ENCODE measurements at places on chromosomes 13 and 19.

DNA sequence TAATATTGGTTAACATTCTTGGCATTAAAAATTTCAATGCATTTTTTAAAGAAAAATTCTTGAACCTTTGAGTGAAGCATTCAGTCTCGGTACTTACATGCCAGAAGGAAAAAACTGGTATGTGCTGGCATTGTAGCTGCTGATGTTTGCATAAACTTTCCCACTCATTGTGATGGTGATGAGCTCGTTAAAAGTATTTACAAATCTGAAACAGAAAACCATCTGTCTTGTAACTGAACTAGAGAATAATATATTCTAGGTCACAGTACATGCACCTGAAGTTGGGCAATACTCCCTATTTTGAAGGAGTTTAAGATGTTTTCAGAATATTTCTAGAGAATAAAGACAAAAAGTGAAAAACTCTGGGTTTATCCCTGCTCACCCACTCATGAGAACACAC is 64.1 kb downstream of the SLC15A1 start:
- no peak for DNase-seq
- no peaks in the 10 kb centered on the region for H3K4me1 ChIP-seq
- no peaks in the 10 kb centered on the region for H3K36me3 ChIP-seq
- no peak overlapping the region for H3K4me3 ChIP-seq

GRCh38 chr19:28880735-28881401 is 332.1 kb downstream of the UQCRFS1 start:
- DNase-seq, result no peak
- no peaks in the 10 kb centered on the region for H3K27me3 ChIP-seq
- no peaks in the 10 kb centered on the region for H3K36me3 ChIP-seq
- H3K27ac ChIP-seq, result no peak overlapping the region
- no peaks in the 10 kb centered on the region for H3K4me1 ChIP-seq

DNA sequence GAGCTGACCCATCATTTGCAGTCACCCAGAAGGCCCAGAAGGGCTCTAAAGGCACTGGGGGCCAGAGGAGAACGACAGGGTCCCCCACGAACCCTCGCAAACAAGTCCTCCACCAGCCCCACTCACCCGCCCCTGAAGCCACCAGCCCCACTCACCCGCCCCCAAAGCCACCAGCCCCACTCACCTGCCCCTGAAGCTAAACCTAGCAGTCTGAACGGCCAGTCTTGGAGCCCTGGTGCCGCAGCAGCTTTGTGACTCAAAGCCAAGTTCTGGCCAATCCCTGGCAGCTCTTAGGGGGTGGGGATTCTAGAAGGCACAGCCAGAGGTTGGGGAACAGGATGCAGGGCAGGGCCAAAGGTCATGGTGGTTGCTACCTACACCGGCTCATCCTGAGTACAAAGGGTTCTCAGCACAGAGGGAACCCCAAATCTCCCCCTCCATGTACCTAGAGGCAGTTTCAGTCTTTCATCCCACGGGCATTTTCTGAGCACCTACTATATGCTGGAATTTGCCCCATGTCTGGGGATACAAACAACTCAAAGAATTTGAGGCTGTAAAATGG is at the start of gene IQCN:
Gene IQCN, minus strand, starts transcription at position 234 of the 562 bp plus-strand sequence. CDS start 4,974 bp downstream, outside the sequence.
- H3K27ac ChIP-seq, result no peak within 1 kb of the TSS
- no peak within 1 kb of the TSS for H3K4me3 ChIP-seq
- H3K27me3 ChIP-seq, result no peaks in the 10 kb centered on the region

- DNase-seq, result no peak
- no peak overlapping the region for H3K4me3 ChIP-seq
- no peaks in the 10 kb centered on the region for H3K4me1 ChIP-seq
- H3K27me3 ChIP-seq, result no peaks in the 10 kb centered on the region
- H3K27ac ChIP-seq, result no peak overlapping the region
Observed at GRCh38 chr13:27978301-27978968, 9.3 kb upstream of the CDX2 start.

GRCh38 chr19:56477429-56478338 is 539 bp upstream of the ZNF667 start:
- H3K27me3 ChIP-seq, result no peaks in the 10 kb centered on the region
- 0 out of 2 replicates have a peak, but pooled peaks cover 5% of the 10 kb centered on the region for H3K36me3 ChIP-seq
- peak; percentile 88 for DNase-seq
- H3K27ac ChIP-seq, result peak overlapping the region; percentile 84

GRCh38 chr13:50421473-50422130 is 406.4 kb downstream of the KCNRG start:
- DNase-seq, result no peak
- no peaks in the 10 kb centered on the region for H3K36me3 ChIP-seq
- no peak overlapping the region for H3K4me3 ChIP-seq
- no peaks in the 10 kb centered on the region for H3K4me1 ChIP-seq
- H3K27ac ChIP-seq, result no peak overlapping the region

- no peaks in the 10 kb centered on the region for H3K27me3 ChIP-seq
- DNase-seq, result no peak
- no peaks in the 10 kb centered on the region for H3K4me1 ChIP-seq
- no peak overlapping the region for H3K4me3 ChIP-seq
- no peak overlapping the region for H3K27ac ChIP-seq
Observed at GRCh38 chr19:2180114-2180513, 16.4 kb downstream of the DOT1L start.

- no peak for DNase-seq
- no peaks in the 10 kb centered on the region for H3K27me3 ChIP-seq
- H3K4me3 ChIP-seq, result no peak overlapping the region
- no peaks in the 10 kb centered on the region for H3K4me1 ChIP-seq
- no peak overlapping the region for H3K27ac ChIP-seq
Observed at GRCh38 chr13:100506600-100507422, 81.8 kb downstream of the GGACT start.

GRCh38 chr19:40341601-40342482 is 6.4 kb downstream of the C19orf47 start:
- no peak overlapping the region for H3K4me3 ChIP-seq
- H3K27me3 ChIP-seq, result no peaks in the 10 kb centered on the region
- peaks cover 47% of the 10 kb centered on the region for H3K36me3 ChIP-seq

- peaks cover 6% of the 10 kb centered on the region for H3K36me3 ChIP-seq
- H3K4me3 ChIP-seq, result no peak overlapping the region
- DNase-seq, result no peak
Observed at GRCh38 chr13:42946927-42947326, 45.1 kb downstream of the EPSTI1 start.

DNA sequence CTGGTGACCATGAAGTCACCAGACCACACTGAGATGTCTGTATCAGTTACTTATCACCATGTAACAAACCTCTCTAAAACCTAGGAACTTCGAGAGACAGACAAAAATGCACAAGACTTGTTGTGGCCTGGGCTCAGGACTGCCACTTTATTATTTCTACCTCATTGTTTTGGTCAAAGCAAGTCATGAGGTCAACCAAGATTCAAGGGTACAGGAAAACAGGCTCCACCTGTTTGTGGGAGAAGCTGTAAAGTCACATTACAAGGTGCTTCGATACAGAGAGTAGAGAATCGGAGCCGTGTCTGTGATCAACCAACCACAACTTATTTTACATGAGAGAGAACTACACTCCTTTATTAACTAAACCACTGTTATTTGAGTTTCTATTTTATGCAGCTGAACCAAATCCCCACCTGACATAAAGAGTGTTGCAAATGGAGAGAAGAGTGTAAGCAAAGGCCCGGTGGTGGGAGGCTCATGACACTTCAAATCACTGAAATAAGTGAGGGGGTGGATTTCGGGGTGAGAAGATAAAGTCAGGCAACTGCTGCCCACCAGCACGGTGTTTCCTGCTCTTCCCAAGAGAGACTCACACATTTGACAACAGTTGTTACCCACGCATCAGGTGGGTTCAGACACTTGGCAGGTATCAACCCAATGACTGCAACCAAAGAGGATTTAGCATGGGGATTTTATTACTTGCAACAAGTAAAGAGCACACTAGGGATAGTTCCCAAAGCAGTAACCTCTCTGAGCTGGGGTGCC is 39.0 kb upstream of the IGSF23 start:
- no peak for DNase-seq
- H3K27me3 ChIP-seq, result no peaks in the 10 kb centered on the region
- H3K27ac ChIP-seq, result no peak overlapping the region

GRCh38 chr13:51068501-51068900 is 42.6 kb downstream of the C13orf42 start:
- no peaks in the 10 kb centered on the region for H3K27me3 ChIP-seq
- H3K4me1 ChIP-seq, result peaks cover 50% of the 10 kb centered on the region
- H3K36me3 ChIP-seq, result no peaks in the 10 kb centered on the region
- DNase-seq, result peak; percentile 60

- H3K4me3 ChIP-seq, result no peak overlapping the region
- H3K36me3 ChIP-seq, result no peaks in the 10 kb centered on the region
- no peak for DNase-seq
Observed at GRCh38 chr13:110592665-110593064, 22.7 kb upstream of the NAXD start.

DNA sequence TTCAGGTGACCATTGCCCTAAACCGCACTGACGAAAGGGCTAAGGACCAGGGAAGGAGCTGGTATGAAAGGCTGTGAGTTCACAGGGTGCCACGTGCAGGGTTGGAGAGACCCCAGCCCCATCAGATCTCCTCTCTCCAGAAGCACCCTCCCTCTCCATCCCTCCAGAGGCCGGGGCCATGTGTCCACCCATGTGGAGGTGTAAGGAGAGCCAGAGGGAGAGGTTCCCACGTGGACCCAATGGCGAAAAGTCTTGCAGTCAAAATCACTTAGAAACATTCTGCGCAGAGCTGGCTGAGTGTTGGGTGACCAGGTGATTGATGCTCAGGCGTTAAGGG is 168.3 kb downstream of the COL4A1 start:
- peaks cover 24% of the 10 kb centered on the region for H3K4me1 ChIP-seq
- H3K4me3 ChIP-seq, result no peak overlapping the region
- H3K27me3 ChIP-seq, result peaks cover 21% of the 10 kb centered on the region
- H3K36me3 ChIP-seq, result no peaks in the 10 kb centered on the region
- no peak for DNase-seq
- H3K27ac ChIP-seq, result no peak overlapping the region

GRCh38 chr13:111533900-111534683 is 213.7 kb downstream of the TEX29 start:
- H3K4me3 ChIP-seq, result no peak overlapping the region
- H3K36me3 ChIP-seq, result no peaks in the 10 kb centered on the region
- no peaks in the 10 kb centered on the region for H3K4me1 ChIP-seq
- no peak overlapping the region for H3K27ac ChIP-seq
- peaks cover 44% of the 10 kb centered on the region for H3K27me3 ChIP-seq

- H3K4me3 ChIP-seq, result no peak overlapping the region
- H3K27me3 ChIP-seq, result no peaks in the 10 kb centered on the region
- DNase-seq, result no peak
Observed at GRCh38 chr19:53182202-53182601, 11.0 kb downstream of the ZNF665 start.

GRCh38 chr19:55398200-55398925 is 9.2 kb downstream of the UBE2S start:
- H3K4me3 ChIP-seq, result no peak overlapping the region
- peaks cover 9% of the 10 kb centered on the region for H3K4me1 ChIP-seq
- H3K27me3 ChIP-seq, result no peaks in the 10 kb centered on the region
- H3K36me3 ChIP-seq, result peaks cover 28% of the 10 kb centered on the region
- DNase-seq, result no peak
- no peak overlapping the region for H3K27ac ChIP-seq

GRCh38 chr19:35882114-35882832 is 13.9 kb downstream of the APLP1 start:
- H3K4me3 ChIP-seq, result no peak overlapping the region
- no peak overlapping the region for H3K27ac ChIP-seq
- no peaks in the 10 kb centered on the region for H3K36me3 ChIP-seq
- peak; percentile 43 for DNase-seq
- H3K4me1 ChIP-seq, result peaks cover 6% of the 10 kb centered on the region

DNA sequence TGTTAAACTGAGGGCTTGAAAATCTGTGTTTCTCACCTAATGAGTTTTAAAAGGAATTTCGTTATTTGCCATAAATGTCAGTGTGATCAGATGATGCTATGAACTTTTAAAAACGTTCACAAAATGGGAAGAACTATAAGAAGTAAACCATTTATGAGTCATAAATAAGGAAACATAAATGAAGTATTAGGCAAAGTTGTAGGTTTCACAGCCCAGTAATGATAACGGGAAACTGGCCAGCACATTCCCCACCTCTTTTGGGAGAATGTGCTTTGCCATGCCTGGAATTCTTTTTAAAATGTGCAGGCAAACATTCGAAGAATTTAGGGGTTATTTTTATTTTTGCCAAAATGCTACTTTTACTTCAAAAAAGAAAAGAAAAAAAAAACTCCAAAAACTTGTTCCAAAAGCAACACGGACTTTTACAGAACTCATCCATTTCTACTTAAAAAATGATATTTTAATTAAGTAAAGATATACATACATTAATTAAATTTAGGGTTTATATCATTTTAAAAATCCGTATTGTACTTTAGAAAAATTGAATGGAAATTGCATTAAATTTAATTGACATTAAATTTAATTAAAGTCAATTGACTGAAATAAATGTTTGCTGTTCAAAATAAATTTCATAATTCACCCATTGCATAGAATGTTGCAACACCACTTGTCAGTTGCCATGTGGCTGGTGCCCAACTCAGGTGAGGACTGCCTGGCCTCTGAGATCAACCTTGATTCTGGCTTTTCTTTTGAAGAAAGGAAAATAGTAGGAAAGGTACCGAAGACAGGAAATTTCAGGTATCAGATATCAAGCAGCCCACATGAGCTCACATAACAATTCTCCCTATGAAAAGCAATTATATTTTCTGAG is 1198.5 kb downstream of the EFNB2 start:
- no peak overlapping the region for H3K4me3 ChIP-seq
- DNase-seq, result no peak
- peaks cover 19% of the 10 kb centered on the region for H3K4me1 ChIP-seq
- no peak overlapping the region for H3K27ac ChIP-seq
- no peaks in the 10 kb centered on the region for H3K36me3 ChIP-seq
- H3K27me3 ChIP-seq, result no peaks in the 10 kb centered on the region

- H3K36me3 ChIP-seq, result no peaks in the 10 kb centered on the region
- no peaks in the 10 kb centered on the region for H3K4me1 ChIP-seq
- peaks cover 6% of the 10 kb centered on the region for H3K27me3 ChIP-seq
- no peak for DNase-seq
Observed at GRCh38 chr19:23882493-23882892, 32.2 kb upstream of the ZNF726 start.

GRCh38 chr13:53200498-53201453 is 172.2 kb downstream of the OLFM4 start:
- no peak for DNase-seq
- H3K27ac ChIP-seq, result no peak overlapping the region
- H3K36me3 ChIP-seq, result no peaks in the 10 kb centered on the region
- no peaks in the 10 kb centered on the region for H3K27me3 ChIP-seq

GRCh38 chr19:49792829-49793560 is 20.1 kb downstream of the FUZ start:
- H3K4me1 ChIP-seq, result no peaks in the 10 kb centered on the region
- no peaks in the 10 kb centered on the region for H3K27me3 ChIP-seq
- no peak overlapping the region for H3K27ac ChIP-seq
- no peak overlapping the region for H3K4me3 ChIP-seq

DNA sequence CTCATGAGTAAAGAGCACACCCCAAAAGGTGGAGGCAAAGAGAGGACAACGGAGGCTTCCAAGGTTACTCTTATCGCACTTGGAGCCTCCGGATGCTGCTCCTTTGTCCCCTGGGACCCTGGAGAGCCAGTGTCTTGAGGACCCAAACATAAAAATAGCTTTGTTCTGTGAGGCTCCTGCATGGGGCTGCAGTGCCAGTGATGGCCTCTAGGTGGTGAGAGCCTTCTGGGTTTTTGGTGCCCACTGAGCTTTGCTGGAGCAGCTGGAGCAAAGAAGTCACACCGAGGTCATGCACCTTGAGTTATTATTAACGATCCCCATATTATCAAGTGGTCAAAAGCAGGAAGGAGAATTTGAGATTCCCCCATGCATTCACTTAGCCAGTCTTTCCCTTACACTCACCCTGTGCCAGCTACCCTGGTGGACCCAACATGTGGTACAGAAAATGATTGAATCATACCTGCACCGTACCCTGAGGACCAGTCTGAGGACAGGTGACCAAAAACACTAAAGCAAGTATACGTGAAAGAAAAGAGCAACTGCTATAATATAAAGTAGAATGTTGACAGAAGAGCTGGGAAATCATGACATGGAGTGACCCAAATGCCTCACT is 41.5 kb downstream of the ZNF682 start:
- no peak overlapping the region for H3K27ac ChIP-seq
- no peaks in the 10 kb centered on the region for H3K36me3 ChIP-seq
- no peaks in the 10 kb centered on the region for H3K27me3 ChIP-seq
- DNase-seq, result peak; percentile 50

All from DND-41 (cell line).